ENCODE measurements at places on chromosomes 2 and 18.

DNA sequence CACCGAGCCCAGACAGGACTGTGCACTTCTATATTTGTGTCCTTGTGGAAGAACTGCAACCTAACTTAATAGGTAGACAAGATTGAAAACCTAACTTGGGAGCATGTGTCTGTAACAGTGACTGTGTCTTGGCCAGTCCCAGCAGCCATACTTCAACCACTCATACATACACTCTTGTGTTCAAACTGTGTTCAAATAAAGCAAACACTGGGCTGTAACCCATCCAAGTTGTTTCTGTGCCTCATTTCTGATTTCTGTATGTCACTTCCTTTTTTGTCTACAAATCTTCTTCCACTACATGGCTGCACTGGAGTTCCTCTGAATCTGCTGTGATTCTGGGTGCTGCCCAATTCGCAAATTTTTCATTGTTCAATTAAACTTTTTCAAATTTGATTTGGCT, 31.0 kb downstream of the MSGN1 start:
- DNase-seq, result no peak

- peak; percentile 50 for DNase-seq
Measured at GRCh38 chr2:48114256-48114655, 208.0 kb upstream of the FBXO11 start.

GRCh38 chr2:134073023-134073422, 180.8 kb upstream of the MGAT5 start:
- no peak for DNase-seq

DNA sequence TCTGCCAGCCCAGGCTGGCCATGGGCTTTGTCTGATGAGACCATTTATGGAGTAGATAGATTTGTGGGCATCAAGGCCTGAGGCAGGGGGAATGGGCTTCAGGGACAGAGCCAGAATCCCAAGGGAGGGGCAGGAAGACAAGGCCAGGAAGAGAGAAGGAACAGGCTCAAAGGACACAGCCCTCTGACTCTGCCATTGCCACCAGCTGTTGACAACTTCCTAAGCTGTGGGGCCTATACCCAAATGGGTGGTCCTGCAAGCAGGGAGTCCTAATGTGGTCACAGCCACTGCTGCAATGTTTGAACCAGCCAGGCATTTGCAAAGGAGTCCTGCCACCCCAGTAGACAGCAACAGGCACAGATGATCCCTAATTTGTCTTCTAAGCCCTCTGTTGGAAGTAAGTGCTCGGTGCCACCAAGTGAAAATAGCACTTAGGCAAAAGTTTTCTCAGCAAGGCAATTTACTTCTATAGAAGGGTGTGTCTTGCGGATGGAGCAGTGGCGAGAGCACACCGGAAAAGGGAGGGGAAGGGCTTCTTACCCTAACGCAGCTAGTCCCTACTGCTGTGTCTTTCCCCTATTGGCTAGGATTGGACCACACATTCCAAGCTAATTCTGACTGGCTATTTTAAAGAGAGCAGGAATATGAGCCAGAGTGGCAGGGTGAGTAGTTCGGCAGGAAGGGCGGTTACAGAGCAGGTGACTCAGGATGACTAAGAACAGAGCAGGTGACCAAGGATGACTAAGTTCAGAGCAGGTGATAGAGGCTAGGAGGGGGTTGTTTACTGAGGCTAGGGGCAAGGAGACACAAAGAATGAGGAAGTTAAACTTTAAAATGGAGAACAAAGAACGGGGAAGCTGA, 47.2 kb downstream of the C1QL2 start:
- no peak for DNase-seq

DNA sequence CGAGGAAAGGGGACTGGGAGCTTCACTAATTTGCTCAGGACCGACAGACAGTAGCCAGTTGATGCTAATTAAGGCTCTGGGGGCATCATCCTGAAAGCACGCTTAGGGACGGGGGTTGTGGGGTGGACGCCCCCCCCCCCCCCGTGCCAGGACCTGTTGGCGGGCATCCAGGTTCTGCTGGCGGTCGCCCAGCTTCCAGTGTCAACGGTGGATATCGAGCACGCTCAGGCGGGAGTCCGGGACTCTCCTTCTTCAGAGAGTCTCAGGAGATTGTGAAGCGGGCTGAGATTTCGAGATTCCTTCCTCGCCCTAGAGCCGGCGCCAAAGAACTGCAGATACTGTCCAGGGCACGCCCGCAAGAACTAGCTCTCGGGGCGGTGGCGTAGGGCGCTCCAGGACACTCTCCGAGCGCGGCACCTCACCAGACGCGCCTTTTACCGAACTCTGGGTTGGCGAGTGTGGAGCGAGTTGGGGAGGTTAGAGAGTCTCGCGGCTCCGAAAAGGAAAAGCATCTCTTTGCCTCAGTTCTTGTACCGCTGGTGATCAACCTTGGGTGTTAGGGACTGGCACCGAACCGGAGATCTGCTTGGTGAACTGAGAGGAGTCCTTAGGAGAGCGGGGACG, 5.6 kb downstream of the RAX start:
- DNase-seq, result no peak

DNA sequence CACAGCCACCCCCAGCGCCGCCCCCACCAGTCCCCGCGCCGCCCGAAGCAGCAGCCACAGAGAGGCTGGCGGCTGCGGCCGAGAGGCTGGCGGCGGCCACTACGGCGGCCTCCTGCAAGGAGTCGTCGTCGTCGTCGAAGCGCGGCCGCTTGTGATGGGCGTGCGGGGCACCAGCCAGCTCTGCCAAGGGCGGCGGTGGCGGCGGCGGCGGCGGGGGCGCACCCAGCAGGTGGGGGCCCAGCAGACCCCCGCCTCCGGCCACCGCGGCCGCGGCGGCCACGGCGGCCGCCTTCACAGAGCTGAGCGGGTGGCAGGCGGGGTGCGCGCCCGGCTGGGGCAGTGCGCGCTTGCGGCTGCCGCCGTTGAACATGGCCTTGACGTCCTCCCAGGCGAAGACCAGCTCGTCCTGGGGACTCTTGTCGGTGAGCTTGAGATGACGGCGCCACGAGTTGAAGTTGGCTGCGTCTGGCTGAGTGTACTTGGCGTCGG, 3.3 kb downstream of the SKOR2 start:
- no peak for DNase-seq

- DNase-seq, result no peak
Measured at GRCh38 chr2:126934809-126935208, 36.1 kb downstream of the TEX51 start.

- DNase-seq, result no peak
Measured at GRCh38 chr2:203021991-203022390, 7.3 kb downstream of the NBEAL1 start.

DNA sequence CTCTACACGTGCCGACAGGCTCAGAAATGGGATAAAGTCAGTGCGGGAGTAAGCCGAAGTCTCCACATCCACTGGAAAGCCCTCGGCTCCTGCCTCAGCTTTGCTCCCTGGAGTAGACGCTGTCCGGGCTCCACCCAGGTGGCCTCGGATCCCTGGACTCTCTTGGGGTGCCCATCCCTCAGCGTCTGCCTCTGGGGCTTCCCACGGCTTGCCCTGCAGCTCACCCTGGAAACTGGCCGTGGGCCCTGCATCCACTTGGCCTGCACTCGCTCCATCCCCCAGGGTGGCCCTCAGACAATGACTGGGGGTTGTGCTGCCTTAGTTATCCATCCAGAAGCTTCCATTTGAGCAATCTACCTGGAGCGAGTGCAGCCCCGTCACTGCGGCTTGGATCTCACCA, 36.2 kb upstream of the TAF1B start:
- no peak for DNase-seq

DNA sequence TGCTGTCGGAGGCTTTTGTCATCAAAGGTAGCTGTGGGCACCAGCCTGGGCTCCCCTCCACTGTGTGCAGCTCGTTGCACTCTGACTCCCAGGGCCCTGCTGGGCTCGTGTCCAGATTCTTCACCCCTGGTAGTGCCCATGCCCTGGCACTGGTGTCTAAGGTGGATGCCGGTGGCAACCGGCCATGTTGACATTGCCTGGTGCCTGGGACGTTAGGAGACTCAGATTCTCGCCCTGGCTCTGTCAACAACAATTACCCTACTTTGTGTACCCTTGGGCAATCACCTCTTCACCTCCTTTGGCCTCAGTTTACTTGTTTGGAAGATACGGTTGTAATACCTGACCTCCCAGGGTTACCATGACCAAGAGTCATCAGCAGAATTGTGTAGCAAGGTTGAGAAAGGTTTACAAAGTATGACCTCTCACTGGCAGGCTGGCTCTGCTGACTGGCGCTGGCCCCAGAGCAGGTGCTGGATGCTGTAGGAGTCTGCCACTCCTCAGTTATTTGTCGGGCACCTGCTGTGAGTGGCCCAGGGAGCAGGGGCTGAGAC, 41.5 kb upstream of the MCFD2 start:
- no peak for DNase-seq

DNA sequence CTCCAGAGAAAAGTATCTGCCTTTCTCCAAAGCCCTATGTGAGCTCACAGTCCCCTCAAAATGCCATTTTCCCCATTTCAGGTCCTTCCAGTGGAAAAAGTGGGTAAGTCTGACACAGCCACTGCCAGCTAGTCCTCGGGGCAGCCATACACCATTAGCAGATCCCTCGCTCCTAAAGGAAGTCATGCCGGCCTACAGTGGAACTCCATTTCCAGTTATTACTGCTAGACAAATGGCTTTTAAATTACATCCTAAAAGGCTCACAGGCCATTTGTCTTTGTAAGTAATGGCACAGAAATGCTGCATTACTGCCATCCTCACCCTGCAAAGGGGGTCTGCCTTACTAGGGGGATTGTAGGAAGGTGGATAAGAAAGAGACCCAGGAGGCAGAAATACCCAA, 259.4 kb upstream of the SIX2 start:
- DNase-seq, result no peak

GRCh38 chr18:79519751-79520477, 124.2 kb downstream of the NFATC1 start:
- DNase-seq, result no peak

DNA sequence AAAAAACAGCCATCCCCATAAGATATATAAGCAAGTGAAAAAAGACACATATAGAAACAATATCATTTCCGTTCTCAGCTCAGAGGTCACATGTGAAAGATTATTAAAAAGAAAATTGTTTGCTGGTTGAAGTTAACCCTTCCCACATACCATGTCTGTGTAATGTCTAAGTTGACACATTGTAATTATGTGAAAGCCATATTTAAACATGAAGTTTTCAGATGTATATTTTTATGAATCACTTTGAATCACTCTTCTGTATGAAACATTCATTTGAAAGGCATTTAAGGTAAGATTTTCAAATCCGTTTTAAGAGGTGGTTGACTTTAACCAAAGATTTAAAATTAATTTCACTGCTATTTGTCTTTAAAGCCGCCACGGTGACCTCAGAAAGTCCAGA, 441.9 kb downstream of the RND3 start:
- DNase-seq, result no peak

DNA sequence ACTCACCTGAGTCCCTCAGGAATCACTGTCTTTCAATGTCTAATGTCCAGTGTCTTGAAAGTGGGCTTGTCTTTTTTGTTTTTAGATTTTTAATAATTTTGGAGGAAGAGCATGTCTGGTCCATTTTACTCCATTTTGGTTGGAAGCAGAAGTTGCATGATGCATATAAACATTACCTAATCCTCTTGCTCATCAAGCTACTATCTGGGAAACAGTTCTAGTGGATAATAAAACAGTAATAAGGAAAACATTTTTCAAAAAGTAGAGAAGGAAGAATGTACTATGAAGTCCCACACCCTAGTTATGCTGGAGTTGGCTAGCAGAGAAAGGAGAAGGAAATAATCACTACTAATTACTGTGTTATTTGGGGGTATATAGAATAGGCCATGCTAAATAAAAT, 263.7 kb downstream of the ETAA1 start:
- DNase-seq, result no peak

- DNase-seq, result no peak
Measured at GRCh38 chr2:234329202-234329960, 167.5 kb downstream of the ARL4C start.

GRCh38 chr2:96065381-96065930, 30.7 kb upstream of the GPAT2 start:
- no peak for DNase-seq

GRCh38 chr2:10285556-10286198, 17.0 kb upstream of the HPCAL1 start:
- DNase-seq, result no peak

GRCh38 chr18:74477771-74478170, 18.4 kb upstream of the CNDP2 start:
- no peak for DNase-seq

DNA sequence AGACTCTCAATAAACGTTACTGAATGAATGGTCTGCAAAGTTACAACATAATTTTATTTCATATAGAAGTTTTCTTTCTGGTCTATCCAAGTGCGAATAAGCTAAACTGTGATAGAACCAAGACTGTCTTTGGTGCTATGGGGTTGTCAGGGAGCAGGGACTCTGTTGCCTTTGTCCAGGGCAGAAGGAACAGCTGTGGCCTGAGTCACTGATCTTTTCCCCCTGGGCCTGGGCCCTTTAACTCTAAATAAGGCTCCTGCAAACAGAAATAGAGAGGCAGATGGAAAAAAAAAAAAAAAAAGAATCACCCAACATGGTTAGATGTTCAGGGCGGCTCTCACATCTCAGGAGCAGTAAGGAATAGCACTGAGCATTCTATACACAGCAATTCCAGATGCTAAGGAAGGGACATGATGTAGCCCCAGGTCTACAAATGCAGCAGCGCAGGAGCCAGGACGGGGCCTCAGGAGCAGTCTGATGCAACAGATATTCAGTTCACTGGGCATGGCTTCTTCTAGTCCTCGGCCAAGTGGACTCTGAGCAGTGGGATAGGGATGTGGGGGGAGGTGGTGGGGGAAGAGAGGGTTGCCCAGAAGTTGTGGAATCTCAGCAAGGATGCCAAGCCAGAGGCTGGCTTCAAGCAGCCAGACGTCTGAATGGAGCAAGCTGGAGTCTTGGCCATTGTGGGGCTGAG, 247.1 kb upstream of the SIX2 start:
- no peak for DNase-seq

GRCh38 chr2:44929735-44930273, 11.7 kb upstream of the SIX3 start:
- DNase-seq, result no peak

GRCh38 chr2:45886171-45886663, 234.7 kb downstream of the PRKCE start:
- no peak for DNase-seq

GRCh38 chr2:171531291-171531690, 9.0 kb downstream of the CYBRD1 start:
- DNase-seq, result no peak

GRCh38 chr2:47274054-47274782, 119.1 kb upstream of the STPG4 start:
- DNase-seq, result no peak

DNA sequence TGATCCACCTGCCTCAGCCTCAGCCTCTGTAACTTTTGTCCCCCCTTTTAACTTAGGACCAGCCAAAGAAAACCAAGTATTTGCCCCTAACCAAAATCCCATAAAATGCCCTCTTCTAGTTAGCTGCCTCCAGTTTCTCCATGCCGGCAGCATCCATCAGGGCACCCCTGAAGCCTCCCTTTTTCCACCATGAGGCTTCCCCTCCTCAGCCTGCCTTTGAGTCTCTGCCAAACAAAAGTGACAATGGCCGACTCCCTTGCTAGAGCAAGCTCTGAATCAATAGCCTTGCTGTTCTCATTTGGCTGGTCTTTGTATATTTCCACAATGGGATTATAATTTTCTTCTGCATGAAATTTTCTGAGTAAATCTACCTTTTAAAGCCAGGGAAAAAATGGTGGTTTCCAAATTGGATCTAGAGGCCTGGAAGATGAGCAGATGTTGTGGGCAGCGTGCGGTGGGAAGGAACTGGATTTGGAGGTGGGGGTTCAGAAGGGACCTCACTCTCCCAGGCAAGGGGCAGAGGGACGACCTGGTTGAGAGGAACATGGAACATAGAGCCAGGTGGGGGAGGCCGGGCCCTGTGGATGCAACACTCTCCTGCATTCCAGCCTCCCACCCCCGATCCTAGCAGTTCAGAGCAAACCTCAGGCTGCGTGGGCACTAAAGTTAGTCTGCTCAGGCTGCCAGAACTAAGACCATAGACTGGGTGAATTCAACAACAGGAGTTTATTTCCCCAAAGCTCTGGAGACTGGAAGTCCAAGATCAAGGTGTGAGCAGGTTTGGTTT, 80.6 kb downstream of the HS6ST1 start:
- DNase-seq, result no peak
